SJCRH30 (cell line): ENCODE measurements at places on chromosomes 1 and 21. TPM values are rescaled to one million over a fixed set of nuclear protein-coding genes. Genes with fewer than 3 reads are reported as not detected.

DNA sequence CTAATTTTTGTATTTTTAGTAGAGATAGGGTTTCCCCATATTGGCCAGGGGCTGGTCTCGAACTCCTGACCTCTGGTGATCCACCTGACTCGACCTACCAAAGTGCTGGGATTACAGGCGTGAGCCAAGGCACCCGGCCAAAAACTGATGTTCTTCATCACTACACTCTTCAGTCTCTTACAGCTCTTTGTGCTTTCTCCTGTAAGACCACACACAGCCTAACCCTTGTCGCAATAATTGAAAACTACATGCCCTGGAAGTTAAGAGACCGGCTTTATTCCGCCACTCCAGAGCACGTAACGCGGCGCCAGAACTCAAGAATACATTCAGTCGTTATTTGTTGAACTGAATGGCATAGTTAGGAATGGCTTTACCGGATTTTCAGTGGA lies 552 bp downstream of the GPATCH4 start:
- no peaks in the 10 kb centered on the region for H3K27me3 ChIP-seq
- H3K4me1 ChIP-seq: no peaks in the 10 kb centered on the region; the same call in 1 of the 2 replicates

The KRTAP10-7 gene
- total RNA-seq: not detected in 2 replicates

DNA sequence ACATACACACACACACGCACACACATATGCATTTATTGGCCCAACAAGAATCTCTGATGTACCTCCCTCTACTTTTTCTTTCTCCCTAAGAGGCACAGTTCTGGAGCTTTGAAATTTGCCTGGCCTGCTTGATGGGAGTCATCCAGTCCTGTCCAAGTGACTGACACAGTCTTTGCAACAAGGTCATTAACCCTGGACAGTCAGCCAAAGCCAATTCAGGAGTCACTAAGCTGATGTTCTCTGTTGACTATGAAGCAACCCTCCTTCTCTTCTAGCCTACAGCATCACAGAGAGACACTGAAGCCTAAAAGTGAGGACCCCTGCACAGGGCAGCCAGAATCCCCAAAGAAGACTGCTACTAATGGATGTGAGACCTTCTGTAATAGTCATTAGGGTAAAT lies 123.1 kb downstream of the HHIPL2 start:
- no peaks in the 10 kb centered on the region for H3K27me3 ChIP-seq
- no peaks in the 10 kb centered on the region for H3K36me3 ChIP-seq
- no peaks in the 10 kb centered on the region for H3K4me1 ChIP-seq
- no peak overlapping the region for H3K27ac ChIP-seq
- DNase-seq: no peak

The OPRD1 gene
- total RNA-seq: 58.0 and 60.2 TPM in 2 replicates

- no peaks in the 10 kb centered on the region for H3K27me3 ChIP-seq
- no peak overlapping the region for H3K4me3 ChIP-seq
- H3K4me1 ChIP-seq: no peaks in the 10 kb centered on the region
- DNase-seq: no peak
These were observed 117.0 kb upstream of the VAV3 start for GRCh38 chr1:108082001-108082400.

DNA sequence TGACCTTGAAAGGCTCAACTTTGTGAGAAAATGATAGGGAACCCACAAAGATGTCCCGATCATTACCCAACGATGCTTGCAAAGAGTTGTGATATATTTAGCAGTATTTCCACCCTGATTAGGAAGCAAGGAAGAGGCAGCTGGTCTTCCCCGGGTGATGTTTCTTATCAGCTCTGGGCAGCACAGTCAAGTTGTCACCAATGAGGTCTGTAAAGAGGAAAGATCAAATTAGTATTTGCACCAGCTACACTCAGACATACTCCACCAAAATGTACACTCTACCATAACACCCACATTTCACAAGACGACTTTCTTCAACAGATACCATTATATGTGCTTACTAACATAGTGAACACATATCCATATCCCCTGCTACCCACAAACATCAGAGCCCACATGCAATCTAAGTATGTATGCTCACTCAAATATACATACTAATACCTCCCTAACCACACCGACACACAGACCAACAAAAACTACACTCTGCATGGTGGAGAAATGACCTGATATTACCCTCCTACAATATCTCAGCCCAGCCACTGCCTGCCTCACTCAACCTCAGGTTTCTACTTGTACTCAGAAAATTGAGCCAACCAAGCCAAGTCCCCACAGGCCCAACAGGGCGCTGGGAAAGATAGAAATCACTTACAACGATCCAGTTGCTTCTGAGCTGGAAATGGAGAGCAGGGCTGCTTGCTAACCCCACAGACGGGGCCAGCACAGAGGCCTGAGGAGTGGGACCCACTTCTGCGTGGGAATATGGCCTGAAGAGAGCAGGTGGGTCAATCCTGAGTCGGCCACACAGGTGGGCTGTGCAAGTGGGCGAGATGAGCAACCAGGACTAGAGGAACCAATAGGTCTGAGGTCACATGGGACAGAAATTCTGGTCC lies 4.6 kb upstream of the BTG2 start:
- H3K27me3 ChIP-seq: peaks cover 4% of the 10 kb centered on the region; the same call in 1 of the 2 replicates
- no peak overlapping the region for H3K27ac ChIP-seq
- H3K4me1 ChIP-seq: peaks cover 22% of the 10 kb centered on the region
- DNase-seq: no peak
- no peak overlapping the region for H3K4me3 ChIP-seq

DNA sequence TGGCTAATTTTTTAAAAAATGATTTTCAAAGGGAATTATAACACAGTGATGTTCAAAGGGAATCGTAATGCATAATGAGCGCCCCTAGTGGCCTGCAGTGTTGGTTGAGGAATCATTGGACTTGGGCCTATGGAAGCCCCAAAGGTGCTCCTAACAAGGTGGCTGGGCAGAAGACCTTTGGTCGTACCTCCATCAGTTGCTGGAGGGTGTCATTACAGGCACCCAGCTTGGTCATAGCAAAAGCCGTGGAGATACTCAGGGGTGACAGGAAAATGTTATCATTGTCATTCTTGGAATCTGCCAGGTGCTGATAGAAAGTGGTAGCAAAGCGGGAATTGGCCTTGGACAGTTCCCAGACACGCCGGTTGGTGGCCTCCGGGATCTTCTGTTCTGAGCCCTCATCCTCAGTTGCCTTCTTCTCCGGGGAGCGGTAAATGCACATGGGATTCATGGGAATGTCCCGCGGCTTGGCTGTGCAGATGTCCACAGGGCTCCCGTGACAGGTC lies 2.7 kb downstream of the SERPINC1 start:
- no peak overlapping the region for H3K27ac ChIP-seq
- H3K4me1 ChIP-seq: no peaks in the 10 kb centered on the region
- no peaks in the 10 kb centered on the region for H3K36me3 ChIP-seq
- peak; percentile 14 for DNase-seq
- no peaks in the 10 kb centered on the region for H3K27me3 ChIP-seq

DNA sequence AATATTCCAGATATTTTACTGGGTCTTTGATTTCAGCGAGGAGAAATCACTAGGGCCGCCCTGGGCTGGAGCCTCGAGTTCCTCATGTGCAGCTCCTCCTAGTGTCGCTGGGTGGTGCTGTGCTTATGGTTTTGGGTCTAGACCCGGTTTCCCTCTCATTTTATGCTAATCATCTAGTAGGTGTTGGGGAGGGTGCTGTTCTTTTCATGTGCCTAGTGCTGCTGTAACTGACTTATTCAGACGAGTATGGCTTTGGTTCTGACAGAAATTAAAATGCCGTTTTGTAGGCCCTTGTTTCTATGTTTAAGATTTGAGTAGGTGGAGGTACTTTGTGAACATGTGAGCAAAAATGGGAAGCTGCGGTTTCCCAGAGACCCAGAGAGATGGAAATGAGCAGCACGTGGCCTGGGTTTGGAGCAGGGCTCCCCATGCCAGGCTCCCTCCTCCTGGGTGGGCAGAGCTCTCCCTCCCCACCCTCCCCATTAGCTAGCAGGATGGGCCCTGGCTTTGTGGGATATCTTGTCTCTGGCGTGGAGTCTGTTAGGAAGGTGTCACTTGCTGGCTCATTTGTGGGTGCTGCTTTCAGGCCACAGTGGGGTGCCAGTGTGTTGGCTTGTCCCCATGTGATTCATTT lies 74.0 kb upstream of the GPR88 start:
- peaks cover 11% of the 10 kb centered on the region for H3K36me3 ChIP-seq
- peak; percentile 16 for DNase-seq
- H3K27ac ChIP-seq: no peak overlapping the region

DNA sequence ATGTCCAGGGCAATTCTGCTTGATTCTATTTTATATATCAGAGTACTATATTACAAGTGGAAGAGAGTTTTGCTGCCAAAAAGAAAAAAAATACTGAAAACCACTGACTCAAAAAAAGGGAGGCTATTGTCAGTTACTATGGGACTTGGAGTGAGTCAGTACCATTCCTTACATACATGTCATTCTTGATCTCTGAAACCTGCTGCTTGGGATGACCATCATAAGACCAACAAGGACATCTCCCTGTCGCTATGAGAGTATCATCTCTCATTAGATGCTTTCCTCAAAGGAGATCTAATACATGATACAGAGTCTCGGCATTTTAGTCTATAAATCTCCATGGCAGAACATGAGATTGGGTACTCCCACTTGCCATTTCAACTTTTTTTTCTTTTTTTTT lies 11.8 kb upstream of the INPP5B start:
- 0 out of 2 replicates have a peak, but pooled peaks cover 3% of the 10 kb centered on the region for H3K4me1 ChIP-seq
- no peaks in the 10 kb centered on the region for H3K27me3 ChIP-seq
- no peak for DNase-seq
- H3K27ac ChIP-seq: peak overlapping the region; percentile 38
- H3K36me3 ChIP-seq: peaks cover 39% of the 10 kb centered on the region

DNA sequence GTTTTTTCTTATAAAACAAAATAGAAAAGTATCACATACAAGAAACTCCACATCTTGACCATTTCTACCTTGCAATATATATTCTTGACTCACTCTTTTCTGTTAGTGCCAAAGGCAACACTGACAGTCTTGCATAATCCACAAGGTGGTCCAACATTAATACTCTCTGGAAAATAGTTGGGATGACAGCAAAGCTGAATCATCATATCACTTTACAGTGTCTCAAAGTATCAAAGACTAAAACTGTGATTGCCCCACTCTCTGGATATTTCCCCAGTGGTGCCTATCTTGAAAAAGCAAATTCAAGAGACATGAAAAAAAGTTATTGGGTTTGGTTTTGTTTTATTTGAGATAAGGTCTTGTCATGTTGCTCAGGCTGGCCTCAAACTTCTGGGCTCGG lies 14.6 kb upstream of the TGFBR3 start:
- DNase-seq: no peak
- H3K36me3 ChIP-seq: no peaks in the 10 kb centered on the region
- H3K4me3 ChIP-seq: no peak overlapping the region
- no peaks in the 10 kb centered on the region for H3K27me3 ChIP-seq

GRCh38 chr1:68101829-68102228 lies 51.4 kb upstream of the DIRAS3 start:
- H3K27me3 ChIP-seq: no peaks in the 10 kb centered on the region
- H3K4me3 ChIP-seq: no peak overlapping the region
- no peak for DNase-seq
- no peaks in the 10 kb centered on the region for H3K36me3 ChIP-seq
- peaks cover 16% of the 10 kb centered on the region for H3K4me1 ChIP-seq

The PBX1 gene
- 39.0 and 39.1 TPM in 2 replicates for total RNA-seq

- H3K27me3 ChIP-seq: no peaks in the 10 kb centered on the region
- no peaks in the 10 kb centered on the region; the same call in 1 of the 2 replicates for H3K4me1 ChIP-seq
- H3K4me3 ChIP-seq: no peak overlapping the region
These were observed 105.5 kb downstream of the KIF26B start for GRCh38 chr1:245260110-245260882.

DNA sequence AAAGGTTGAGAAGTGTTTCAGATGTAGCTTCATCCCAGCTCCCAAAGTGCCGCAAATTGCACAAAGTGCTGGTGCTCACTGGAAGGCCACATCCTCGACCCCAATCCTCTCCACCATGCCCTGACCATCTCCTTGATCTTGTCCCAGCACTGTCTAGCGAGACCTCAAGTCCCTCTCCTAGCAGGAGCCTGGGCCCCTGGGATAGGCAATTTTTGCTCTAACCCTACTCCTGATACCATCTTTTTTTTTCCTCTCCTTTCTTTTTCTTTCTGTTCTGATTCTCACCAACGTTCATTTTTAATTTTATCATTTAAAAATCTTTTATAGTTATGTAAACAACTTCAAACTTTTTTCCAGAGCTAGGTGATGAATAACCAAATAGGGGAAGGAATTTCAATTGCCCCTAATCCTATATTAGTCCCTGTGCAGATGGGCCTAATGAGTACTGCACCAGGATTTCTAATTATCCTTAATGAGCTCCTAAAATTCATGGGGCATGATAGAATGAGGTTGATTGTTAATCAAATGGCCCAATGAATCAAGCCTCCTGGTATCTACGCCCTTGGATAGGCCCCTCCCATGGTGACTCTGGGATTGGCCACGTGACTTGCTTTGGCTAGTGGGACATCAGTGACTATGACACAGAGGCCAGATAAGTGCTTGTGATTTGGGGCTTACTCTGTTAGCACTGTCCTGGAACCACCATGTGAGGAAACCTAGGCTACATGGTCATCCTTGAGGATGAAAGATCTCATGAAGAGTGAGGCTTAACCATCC lies 41.5 kb upstream of the TENT5B start:
- no peak overlapping the region for H3K4me3 ChIP-seq
- peaks cover 15% of the 10 kb centered on the region for H3K4me1 ChIP-seq
- H3K27me3 ChIP-seq: no peaks in the 10 kb centered on the region
- H3K36me3 ChIP-seq: no peaks in the 10 kb centered on the region
- DNase-seq: no peak
- no peak overlapping the region for H3K27ac ChIP-seq

The ZSCAN20 gene
- 7.2 and 9.4 TPM in 2 replicates for total RNA-seq

GRCh38 chr1:225426395-225427234 lies 1.2 kb downstream of the LBR start:
- H3K36me3 ChIP-seq: peaks cover 5% of the 10 kb centered on the region
- DNase-seq: peak; percentile 33
- H3K27me3 ChIP-seq: no peaks in the 10 kb centered on the region

The OR10J1 gene
- not detected in 2 replicates for total RNA-seq

- no peaks in the 10 kb centered on the region for H3K4me1 ChIP-seq
- no peak for DNase-seq
- H3K27ac ChIP-seq: no peak overlapping the region
These were observed 125.0 kb upstream of the IVNS1ABP start for GRCh38 chr1:185442050-185442449.

GRCh38 chr1:44571712-44572571 lies 102.3 kb downstream of the TMEM53 start:
- no peak overlapping the region for H3K4me3 ChIP-seq
- H3K4me1 ChIP-seq: peaks cover 28% of the 10 kb centered on the region
- no peak overlapping the region for H3K27ac ChIP-seq

The CELF3 gene
- total RNA-seq: not detected in 2 replicates

DNA sequence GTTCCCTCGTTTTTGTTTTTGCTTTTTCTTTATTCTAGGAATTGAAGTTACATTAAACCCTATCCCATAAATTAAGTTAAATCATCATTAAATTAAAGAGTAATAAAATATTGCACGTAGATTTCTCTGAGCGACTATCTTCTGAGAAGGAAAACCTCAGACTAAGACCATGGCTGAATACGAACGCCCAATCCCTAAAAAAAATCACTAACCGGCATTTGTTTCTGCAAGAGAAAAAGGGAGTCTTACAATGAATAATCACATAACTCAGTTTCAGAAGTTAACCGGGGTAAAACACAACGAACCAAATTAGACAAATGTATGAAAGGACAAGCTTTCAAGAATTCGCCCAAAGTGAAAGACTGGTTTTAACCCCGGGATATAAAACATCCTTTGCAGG lies 1.3 kb downstream of the PIK3R3 start:
- H3K27ac ChIP-seq: no peak overlapping the region
- no peaks in the 10 kb centered on the region for H3K27me3 ChIP-seq
- peak overlapping the region; percentile 66 for H3K4me3 ChIP-seq
- H3K36me3 ChIP-seq: no peaks in the 10 kb centered on the region
